Activated CD4-positive, alpha-beta T cell treated with anti-CD3 and anti-CD28 coated beads for 36 hours (primary cell): ENCODE measurements at places on chromosomes 7 and 10.

- no peak for DNase-seq
Measured at GRCh38 chr7:30090111-30090510, 44.7 kb upstream of the MTURN start.

DNA sequence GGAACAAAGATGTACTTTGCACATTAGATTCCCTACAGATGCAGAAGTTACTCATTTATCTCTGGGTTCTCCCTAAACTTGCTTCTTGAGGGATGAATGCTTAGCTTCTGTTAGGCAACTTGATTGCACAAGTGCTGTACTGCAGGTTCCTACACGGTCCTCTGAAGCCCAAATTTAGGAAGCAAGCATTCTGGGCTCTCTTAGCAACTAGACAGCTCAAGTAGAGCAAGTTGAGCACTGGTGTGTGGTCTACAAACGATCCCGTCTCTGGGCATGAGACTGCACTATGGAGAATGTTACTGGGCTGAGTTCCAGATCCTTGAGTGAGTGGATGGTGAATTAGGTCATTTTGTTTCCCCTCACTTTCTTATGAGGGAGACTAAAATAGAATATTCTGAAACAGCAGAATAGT is 14.3 kb downstream of the SEMA3D start:
- no peak for DNase-seq

DNA sequence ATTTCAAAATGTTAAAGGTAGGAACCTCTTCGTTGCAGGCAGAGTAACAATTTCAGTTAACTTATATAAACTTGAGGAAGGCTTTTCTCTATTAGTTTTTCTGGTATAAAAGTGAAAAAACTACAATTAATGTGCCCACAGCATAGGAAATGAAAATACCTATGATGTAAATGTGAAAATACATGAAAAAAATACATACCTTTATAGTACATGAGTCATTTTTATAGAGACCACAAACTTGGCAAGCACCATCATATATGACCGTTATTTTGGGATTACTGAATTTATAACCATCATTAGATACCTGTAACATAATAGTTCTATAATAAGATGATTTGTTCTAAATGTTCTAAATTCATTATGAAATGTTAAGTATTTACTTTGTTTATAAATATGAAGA is 42.7 kb downstream of the VWDE start:
- no peak for DNase-seq

GRCh38 chr7:134334408-134334807 is 17.7 kb upstream of the SLC35B4 start:
- DNase-seq: no peak

DNA sequence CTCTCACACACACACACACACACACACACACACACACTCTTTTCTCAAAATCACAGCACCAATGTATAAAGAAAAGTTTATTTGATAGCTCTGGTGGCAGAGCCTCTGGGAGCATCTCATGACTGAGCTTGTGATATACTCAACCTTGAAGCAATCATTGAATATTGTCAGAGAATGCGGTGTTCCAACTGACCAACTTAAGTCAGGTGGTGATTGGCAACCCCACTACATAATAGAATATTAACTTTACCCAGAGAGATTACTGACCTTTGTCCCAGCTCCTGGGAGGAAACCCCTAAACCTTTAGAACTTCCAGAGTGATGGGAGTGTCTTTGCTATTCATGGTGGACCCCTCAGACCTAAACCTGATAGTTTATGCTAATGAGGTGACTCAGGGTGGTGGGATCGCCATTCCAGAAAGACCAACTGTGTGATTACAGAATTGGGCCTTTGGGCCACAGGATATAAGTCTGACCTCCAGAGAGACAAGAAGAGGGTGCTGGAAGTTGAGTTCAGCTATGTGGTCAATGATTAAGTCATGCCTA is 143.1 kb downstream of the OTUD1 start:
- no peak for DNase-seq

- DNase-seq: no peak
Measured at GRCh38 chr10:28627102-28627501, 50.2 kb upstream of the BAMBI start.

- DNase-seq: no peak
Measured at GRCh38 chr10:115968236-115968635, 304.8 kb downstream of the GFRA1 start.
